ENCODE measurements at places on chromosomes 11 and 22.
A peak's percentile ranks its signal among the peaks of the same experiment; 100 is the strongest.

GRCh38 chr22:19974935-19975706, 33.5 kb upstream of the TXNRD2 start:
- DNase-seq: no peak
- no peak overlapping the region for H3K4me3 ChIP-seq
- H3K36me3 ChIP-seq: no peaks in the 10 kb centered on the region

DNA sequence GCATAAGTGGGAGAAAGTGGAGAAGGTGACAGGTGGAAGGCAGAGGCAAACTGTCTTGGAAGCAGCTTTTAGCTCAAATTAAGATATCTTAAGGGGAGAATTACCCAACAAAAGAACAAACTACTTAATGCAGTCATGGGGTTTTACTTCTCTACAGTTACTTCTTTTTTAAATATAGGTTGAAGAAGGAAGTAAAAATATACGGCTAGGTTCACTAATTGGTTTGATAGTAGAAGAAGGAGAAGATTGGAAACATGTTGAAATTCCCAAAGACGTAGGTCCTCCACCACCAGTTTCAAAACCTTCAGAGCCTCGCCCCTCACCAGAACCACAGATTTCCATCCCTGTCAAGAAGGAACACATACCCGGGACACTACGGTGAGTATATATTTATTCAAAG, 40.8 kb downstream of the PDHX start:
- peaks cover 45% of the 10 kb centered on the region for H3K36me3 ChIP-seq
- no peaks in the 10 kb centered on the region for H3K27me3 ChIP-seq
- no peak for DNase-seq
- H3K4me3 ChIP-seq: no peak overlapping the region
- H3K4me1 ChIP-seq: no peaks in the 10 kb centered on the region

DNA sequence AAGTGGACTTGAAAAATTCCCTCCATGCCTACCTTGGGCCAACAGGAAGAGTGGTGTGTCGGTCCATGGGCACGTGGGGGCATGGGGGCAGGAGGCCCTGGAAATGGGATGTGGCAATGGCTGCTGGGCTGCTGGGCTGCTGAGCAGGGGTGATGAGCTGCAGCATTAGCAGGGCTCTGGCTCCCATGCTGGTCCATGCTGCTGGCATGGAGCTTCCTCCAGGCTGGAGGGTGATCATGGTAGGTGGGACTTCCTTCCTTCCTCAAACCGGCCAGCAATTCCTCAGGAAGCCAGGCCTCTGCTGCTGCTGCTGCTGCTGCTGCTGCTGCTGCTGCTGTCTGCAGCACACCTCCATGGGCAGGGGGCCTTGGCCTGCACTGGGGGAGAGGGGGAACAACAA, 4.3 kb downstream of the RGL4 start:
- H3K4me3 ChIP-seq: no peak overlapping the region
- DNase-seq: no peak
- H3K27me3 ChIP-seq: no peaks in the 10 kb centered on the region
- H3K27ac ChIP-seq: no peak overlapping the region

DNA sequence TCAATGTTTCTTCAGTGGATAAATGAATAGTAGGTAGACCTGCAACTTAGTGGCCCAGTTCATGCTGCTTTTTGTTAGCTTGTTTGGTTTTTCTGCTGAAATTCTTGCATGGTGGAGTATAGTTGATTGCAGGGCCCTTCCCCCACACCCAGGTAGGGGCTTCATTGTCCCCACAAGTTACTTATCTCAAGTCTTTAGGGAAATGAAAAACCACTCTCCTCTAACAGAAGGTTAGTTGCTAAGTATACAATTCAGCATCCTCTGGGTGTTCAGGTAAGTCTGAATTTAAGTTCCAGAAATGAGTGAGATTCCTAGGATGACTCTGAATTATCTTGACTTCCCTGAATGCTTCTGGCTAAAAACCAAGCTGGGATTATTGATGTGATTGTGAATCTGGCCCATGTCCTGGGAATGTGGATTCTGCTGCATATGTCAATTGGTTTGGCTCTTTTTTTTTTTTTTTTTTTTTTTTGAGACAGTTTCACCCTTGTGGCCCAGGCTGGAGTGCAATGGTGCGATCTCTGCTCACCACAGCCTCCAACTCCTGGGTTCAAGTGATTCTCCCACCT, 40.3 kb downstream of the BCL2L13 start:
- H3K27me3 ChIP-seq: no peaks in the 10 kb centered on the region
- no peak for DNase-seq
- no peak overlapping the region for H3K4me3 ChIP-seq
- H3K36me3 ChIP-seq: peaks cover 5% of the 10 kb centered on the region

GRCh38 chr11:36467916-36468315, 42.2 kb downstream of the TRAF6 start:
- H3K4me3 ChIP-seq: no peak overlapping the region
- H3K36me3 ChIP-seq: peaks cover 26% of the 10 kb centered on the region
- no peak for DNase-seq
- H3K27me3 ChIP-seq: no peaks in the 10 kb centered on the region

- peaks cover 21% of the 10 kb centered on the region for H3K27me3 ChIP-seq
- H3K4me3 ChIP-seq: no peak overlapping the region
- H3K27ac ChIP-seq: no peak overlapping the region
- H3K36me3 ChIP-seq: no peaks in the 10 kb centered on the region
- no peak for DNase-seq
- no peaks in the 10 kb centered on the region for H3K4me1 ChIP-seq
Measured at GRCh38 chr22:43796567-43796966, 15.5 kb downstream of the EFCAB6 start.

DNA sequence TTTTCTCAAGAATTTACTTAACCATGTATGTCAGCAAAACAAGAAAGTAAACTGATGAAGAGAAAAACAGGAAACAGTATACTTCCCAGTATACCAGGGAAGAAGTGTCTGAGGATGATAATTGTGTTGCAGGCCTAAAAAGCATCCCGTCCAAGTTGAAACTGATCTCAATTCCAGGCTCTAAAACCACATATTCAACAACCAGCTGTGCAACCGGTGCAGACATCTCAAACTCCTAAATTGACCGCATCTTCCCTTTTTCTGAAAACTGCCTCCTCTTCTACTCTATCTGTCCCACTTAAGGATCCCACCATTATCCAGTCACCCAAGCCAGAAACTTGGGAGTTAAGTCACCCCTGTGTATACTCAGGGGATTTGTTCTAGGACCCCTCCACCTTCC, 47.2 kb downstream of the CCDC83 start:
- H3K27ac ChIP-seq: no peak overlapping the region
- no peaks in the 10 kb centered on the region for H3K4me1 ChIP-seq
- H3K4me3 ChIP-seq: no peak overlapping the region
- H3K27me3 ChIP-seq: peaks cover 7% of the 10 kb centered on the region
- no peak for DNase-seq

DNA sequence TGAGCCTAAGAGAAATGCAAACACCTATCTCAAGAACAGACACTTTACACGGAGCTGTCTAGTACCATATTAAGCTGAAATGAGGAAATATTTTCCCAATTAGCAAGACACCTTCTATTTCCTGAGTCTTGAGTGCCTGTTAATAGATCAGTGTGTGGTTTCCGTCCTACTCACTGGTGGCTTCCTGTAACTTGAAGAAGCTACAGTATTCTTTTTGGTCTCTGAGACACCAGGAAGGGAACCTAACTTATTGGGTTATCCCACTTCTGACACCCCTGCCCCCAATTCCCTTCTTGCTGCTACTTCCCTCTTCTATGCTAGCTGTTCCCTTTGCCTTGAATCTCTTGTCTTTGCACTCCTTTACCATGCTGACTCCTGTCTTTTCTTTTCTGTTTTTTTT, 92.7 kb downstream of the FDX1 start:
- H3K27me3 ChIP-seq: peaks cover 13% of the 10 kb centered on the region
- no peaks in the 10 kb centered on the region for H3K4me1 ChIP-seq
- no peak overlapping the region for H3K4me3 ChIP-seq

GRCh38 chr11:102967497-102967896, 12.0 kb upstream of the MMP13 start:
- H3K4me1 ChIP-seq: peaks cover 15% of the 10 kb centered on the region
- H3K36me3 ChIP-seq: no peaks in the 10 kb centered on the region
- no peak overlapping the region for H3K27ac ChIP-seq

DNA sequence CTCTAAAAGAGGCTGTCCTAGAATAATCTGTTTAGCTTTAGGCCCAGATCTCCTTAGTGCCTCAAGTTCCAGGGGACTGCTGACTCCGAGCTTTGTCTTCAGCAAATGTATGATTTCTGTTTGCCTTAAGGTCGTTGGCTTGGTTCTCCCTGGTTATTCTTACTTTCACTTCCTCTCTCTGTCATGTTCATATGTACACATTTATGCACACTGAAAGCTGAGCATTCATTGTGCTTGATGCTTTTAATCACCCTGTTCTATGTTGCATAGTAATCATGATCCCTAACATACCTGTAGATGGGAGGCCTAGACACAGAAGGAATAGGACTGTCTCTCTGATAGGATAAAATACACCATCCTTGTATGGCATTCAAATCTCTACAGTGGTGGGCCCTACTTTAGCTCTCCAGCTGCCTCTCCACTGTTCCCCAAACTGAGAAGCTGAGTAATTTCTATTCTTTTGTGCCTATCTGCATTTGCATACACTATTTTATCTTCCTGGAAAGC, 7.2 kb downstream of the PPFIBP2 start:
- DNase-seq: no peak
- H3K27me3 ChIP-seq: peaks cover 18% of the 10 kb centered on the region
- H3K36me3 ChIP-seq: peaks cover 6% of the 10 kb centered on the region
- H3K27ac ChIP-seq: no peak overlapping the region
- H3K4me3 ChIP-seq: no peak overlapping the region
- peaks cover 13% of the 10 kb centered on the region for H3K4me1 ChIP-seq

DNA sequence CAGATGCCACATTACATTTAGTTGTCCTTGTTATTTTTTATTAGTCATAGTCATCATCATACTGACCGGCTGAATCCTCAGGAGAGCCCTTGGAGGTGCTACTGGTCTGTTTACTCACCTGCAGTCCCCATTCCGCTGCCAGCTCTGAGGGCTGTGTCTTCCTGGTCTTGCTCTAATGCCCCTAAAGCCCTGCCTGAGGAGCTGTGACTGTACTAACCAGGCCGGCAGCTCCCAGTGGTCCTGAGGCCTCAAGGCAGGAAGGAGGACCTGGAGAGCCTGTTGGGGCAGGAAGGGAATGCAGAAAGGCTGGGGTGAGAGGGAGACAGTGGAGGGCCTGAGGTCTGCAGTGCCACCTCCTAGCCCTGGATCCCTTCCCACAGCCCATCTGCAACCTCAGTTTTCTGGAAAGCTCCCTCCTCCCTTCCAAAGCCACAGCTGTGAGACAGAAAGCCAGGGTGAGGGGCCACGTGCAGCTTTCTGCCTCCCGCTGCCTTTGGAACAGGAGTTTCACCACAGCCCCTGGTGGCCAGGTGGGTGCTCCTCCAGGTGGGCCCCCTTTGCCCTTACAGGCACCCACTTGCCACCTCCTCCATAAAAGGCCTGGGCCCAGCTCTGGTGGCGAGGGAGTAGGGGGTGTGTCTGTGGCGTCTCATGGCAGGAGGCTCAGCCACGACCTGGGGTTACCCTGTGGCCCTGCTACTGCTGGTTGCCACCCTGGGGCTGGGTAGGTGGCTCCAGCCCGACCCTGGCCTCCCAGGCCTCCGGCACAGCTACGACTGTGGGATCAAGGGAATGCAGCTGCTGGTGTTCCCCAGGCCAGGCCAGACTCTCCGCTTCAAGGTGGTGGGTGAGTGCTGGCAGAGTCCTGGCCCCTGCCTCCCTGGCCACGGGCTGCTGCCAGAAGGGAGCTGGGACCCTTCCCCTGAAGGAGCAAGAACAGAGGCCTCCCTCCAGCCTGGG, at the start of gene ZP1:
ZP1 (plus strand) TSS at position 632 of the 960 bp plus-strand sequence; CDS start at position 652, 20 bp downstream.
- no peak within 1 kb of the TSS for H3K4me3 ChIP-seq
- no peaks in the 10 kb centered on the region for H3K27me3 ChIP-seq
- no peaks in the 10 kb centered on the region for H3K36me3 ChIP-seq
- H3K27ac ChIP-seq: peak within 1 kb of the TSS; percentile 28

DNA sequence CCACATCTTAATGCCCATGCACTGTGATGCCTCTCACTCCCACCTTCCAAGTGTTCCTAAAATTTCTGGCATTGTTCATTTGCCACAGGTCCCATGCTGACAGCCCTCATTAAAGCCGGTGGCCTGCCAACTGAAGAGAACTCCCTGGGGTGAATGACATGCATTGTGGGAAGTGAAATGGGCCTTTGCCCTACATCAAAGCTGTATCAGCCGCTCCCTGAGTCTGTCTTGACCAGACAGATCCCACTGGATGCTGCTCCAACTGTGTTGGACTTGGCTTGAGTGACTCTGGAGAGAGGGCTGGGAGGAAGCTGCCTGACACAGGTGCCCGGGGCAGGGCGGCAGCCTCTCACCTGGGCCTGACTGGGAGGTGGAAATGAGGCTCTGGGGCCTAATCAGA, 8.8 kb upstream of the SEC14L4 start:
- no peak for DNase-seq
- no peaks in the 10 kb centered on the region for H3K36me3 ChIP-seq
- no peak overlapping the region for H3K4me3 ChIP-seq
- no peaks in the 10 kb centered on the region for H3K27me3 ChIP-seq
- H3K4me1 ChIP-seq: peaks cover 22% of the 10 kb centered on the region

- peaks cover 22% of the 10 kb centered on the region for H3K27me3 ChIP-seq
- no peaks in the 10 kb centered on the region for H3K36me3 ChIP-seq
- no peak for DNase-seq
- no peak overlapping the region for H3K27ac ChIP-seq
- H3K4me3 ChIP-seq: no peak overlapping the region
Measured at GRCh38 chr22:30790366-30790765, 95.7 kb downstream of the OSBP2 start.

- H3K36me3 ChIP-seq: no peaks in the 10 kb centered on the region
- H3K4me3 ChIP-seq: no peak overlapping the region
- peaks cover 17% of the 10 kb centered on the region for H3K4me1 ChIP-seq
- H3K27ac ChIP-seq: no peak overlapping the region
- H3K27me3 ChIP-seq: no peaks in the 10 kb centered on the region
Measured at GRCh38 chr11:131409345-131409744, 38.9 kb downstream of the NTM start.

GRCh38 chr22:46844606-46845210, 82.3 kb downstream of the TBC1D22A start:
- H3K4me1 ChIP-seq: peaks cover 45% of the 10 kb centered on the region
- DNase-seq: no peak
- peak overlapping the region; percentile 66 for H3K27ac ChIP-seq

- DNase-seq: no peak
- peaks cover 16% of the 10 kb centered on the region for H3K27me3 ChIP-seq
- H3K4me3 ChIP-seq: peak overlapping the region; percentile 40
- H3K27ac ChIP-seq: peak overlapping the region; percentile 51
- no peaks in the 10 kb centered on the region for H3K36me3 ChIP-seq
- peaks cover 53% of the 10 kb centered on the region for H3K4me1 ChIP-seq
Measured at GRCh38 chr22:48256041-48256739, 1493.7 kb downstream of the TBC1D22A start.

Data from nephron progenitor cell (in vitro differentiated cells).